ENCODE measurements at places on chromosomes 3 and 15.

GRCh38 chr3:139493826-139494385 lies 17.6 kb upstream of the RBP2 start:
- no peak overlapping the region for H3K27ac ChIP-seq
- no peaks in the 10 kb centered on the region for H3K36me3 ChIP-seq
- no peaks in the 10 kb centered on the region for H3K27me3 ChIP-seq

GRCh38 chr3:11717768-11718636 lies 74.3 kb upstream of the VGLL4 start:
- DNase-seq = no peak
- no peaks in the 10 kb centered on the region for H3K36me3 ChIP-seq
- peak overlapping the region; percentile 74 for H3K4me3 ChIP-seq
- no peaks in the 10 kb centered on the region for H3K27me3 ChIP-seq

DNA sequence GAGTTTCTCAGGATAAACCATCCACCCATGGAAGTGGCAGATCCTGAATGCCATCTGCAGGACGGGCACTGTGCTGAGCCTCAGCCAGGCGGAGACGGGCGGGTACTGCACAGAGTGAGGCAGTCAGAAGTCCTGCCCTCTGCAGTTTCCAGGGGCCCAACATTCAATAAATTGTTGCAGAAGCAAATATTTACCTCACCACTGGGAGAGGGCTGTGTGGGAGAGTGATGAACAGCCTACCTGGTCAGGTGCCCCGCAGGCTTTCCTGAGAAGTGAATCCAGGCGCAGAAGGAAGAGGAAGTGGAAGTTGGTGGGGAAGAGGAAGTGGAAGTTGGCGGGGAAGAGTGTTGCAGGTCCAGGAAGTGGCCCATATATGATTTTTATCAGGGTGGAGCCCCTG lies 100.8 kb downstream of the SLCO3A1 start:
- no peak for DNase-seq
- no peak overlapping the region for H3K4me3 ChIP-seq
- H3K27me3 ChIP-seq = no peaks in the 10 kb centered on the region

GRCh38 chr3:58272891-58273290 lies 33.2 kb upstream of the RPP14 start:
- no peaks in the 10 kb centered on the region for H3K4me1 ChIP-seq
- H3K36me3 ChIP-seq = peaks cover 5% of the 10 kb centered on the region
- H3K27me3 ChIP-seq = no peaks in the 10 kb centered on the region
- no peak overlapping the region for H3K27ac ChIP-seq
- no peak for DNase-seq

GRCh38 chr15:70833861-70834765 lies 19.8 kb downstream of the LARP6 start:
- H3K4me1 ChIP-seq = no peaks in the 10 kb centered on the region
- H3K36me3 ChIP-seq = no peaks in the 10 kb centered on the region
- no peak for DNase-seq
- H3K27ac ChIP-seq = no peak overlapping the region

DNA sequence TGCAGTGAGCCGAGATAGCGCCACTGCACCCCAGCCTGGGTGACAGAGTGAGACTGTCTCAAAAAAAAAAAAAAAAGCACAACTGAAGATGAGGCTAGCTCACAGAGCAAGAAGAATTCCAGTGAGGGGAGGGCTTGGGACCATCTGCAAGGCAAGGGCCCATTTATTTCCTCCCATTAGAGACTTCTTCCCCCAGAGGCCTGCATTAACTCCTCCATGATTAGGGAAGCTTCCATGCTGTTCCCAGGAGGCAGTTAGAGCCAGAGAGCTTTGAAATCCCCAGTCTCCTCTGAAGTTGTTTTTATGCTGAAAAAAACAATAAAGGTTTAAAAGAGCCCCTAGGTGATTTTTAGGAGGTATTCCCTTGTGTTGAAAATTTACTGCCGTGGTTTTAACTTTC lies 54.3 kb upstream of the ADCY5 start:
- no peaks in the 10 kb centered on the region for H3K36me3 ChIP-seq
- no peak for DNase-seq
- no peak overlapping the region for H3K4me3 ChIP-seq
- no peaks in the 10 kb centered on the region for H3K4me1 ChIP-seq
- no peaks in the 10 kb centered on the region for H3K27me3 ChIP-seq

DNA sequence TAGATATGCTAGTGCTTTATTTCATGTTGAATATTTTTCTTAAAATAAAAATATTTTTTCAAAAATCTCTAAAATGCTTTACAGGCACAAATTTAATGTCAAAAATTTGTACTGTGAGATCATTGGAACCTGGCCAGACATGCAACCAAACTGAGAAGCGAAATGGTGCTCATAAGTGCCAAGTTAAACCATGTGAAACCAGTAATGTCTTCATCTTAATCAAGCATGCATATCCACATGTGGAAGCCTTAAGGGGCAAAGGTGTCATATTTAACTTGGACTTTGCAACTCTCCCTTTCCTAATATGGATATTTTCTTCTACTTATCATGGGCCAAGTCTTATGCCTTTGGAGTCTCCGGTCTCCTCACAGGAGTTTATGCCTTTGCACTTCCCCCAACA lies 208.9 kb upstream of the COL8A1 start:
- no peaks in the 10 kb centered on the region for H3K36me3 ChIP-seq
- H3K4me1 ChIP-seq = no peaks in the 10 kb centered on the region
- no peaks in the 10 kb centered on the region for H3K27me3 ChIP-seq

- no peaks in the 10 kb centered on the region for H3K36me3 ChIP-seq
- peak overlapping the region; percentile 53 for H3K27ac ChIP-seq
- no peaks in the 10 kb centered on the region for H3K27me3 ChIP-seq
- peaks cover 14% of the 10 kb centered on the region for H3K4me1 ChIP-seq
- peak overlapping the region; percentile 68 for H3K4me3 ChIP-seq
These were observed 423 bp downstream of the CHAC1 start for GRCh38 chr15:40953713-40954074.

- no peaks in the 10 kb centered on the region for H3K27me3 ChIP-seq
- no peaks in the 10 kb centered on the region for H3K4me1 ChIP-seq
- H3K36me3 ChIP-seq = peaks cover 58% of the 10 kb centered on the region
- H3K27ac ChIP-seq = no peak overlapping the region
- no peak overlapping the region for H3K4me3 ChIP-seq
These were observed 73.0 kb downstream of the UQCC5 start for GRCh38 chr3:52609316-52609815.

- H3K4me1 ChIP-seq = no peaks in the 10 kb centered on the region
- H3K4me3 ChIP-seq = no peak overlapping the region
- H3K27me3 ChIP-seq = no peaks in the 10 kb centered on the region
- no peak overlapping the region for H3K27ac ChIP-seq
- no peak for DNase-seq
- H3K36me3 ChIP-seq = no peaks in the 10 kb centered on the region
These were observed 29.6 kb upstream of the RBP2 start for GRCh38 chr3:139505829-139506386.

GRCh38 chr3:192433704-192434103 lies 293.6 kb downstream of the FGF12 start:
- H3K27me3 ChIP-seq = no peaks in the 10 kb centered on the region
- H3K4me1 ChIP-seq = no peaks in the 10 kb centered on the region
- H3K36me3 ChIP-seq = no peaks in the 10 kb centered on the region
- no peak overlapping the region for H3K27ac ChIP-seq
- DNase-seq = no peak

DNA sequence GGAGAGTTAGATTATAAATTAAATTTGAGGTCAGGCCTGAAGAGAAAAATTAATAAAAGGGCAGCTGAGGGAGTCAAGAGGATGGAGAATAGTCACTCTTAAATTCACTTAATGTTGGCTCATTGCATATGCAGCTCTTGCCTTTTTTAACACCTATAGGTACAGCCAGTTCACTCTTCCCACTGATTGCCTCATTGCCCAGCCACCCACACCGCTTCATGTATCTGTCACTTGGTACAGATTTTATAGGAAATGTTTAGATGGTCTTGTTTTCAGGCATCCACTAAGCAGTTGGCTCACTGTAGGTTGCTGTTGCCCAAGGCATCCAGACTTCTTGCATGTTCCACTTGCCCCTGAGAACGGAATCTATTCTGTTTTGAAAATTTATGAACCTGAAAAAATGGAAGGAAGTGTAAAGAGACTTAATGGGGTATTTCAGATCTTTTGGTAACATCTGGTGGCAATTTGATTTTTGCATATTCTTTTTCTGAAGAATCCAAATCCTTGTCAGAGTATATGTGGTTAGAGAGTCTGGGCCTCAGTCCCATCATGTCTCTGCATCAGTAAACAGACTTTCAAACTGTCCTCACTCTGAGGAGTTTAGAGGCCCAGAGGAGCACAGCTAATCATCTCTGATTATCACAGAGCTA lies 151.9 kb downstream of the RBPMS2 start:
- no peaks in the 10 kb centered on the region for H3K36me3 ChIP-seq
- H3K4me3 ChIP-seq = peak overlapping the region; percentile 46
- DNase-seq = no peak

- H3K27ac ChIP-seq = no peak overlapping the region
- DNase-seq = no peak
- no peaks in the 10 kb centered on the region for H3K36me3 ChIP-seq
- H3K4me3 ChIP-seq = no peak overlapping the region
- no peaks in the 10 kb centered on the region for H3K4me1 ChIP-seq
These were observed 14.8 kb downstream of the ANXA2 start for GRCh38 chr15:60382773-60383674.

DNA sequence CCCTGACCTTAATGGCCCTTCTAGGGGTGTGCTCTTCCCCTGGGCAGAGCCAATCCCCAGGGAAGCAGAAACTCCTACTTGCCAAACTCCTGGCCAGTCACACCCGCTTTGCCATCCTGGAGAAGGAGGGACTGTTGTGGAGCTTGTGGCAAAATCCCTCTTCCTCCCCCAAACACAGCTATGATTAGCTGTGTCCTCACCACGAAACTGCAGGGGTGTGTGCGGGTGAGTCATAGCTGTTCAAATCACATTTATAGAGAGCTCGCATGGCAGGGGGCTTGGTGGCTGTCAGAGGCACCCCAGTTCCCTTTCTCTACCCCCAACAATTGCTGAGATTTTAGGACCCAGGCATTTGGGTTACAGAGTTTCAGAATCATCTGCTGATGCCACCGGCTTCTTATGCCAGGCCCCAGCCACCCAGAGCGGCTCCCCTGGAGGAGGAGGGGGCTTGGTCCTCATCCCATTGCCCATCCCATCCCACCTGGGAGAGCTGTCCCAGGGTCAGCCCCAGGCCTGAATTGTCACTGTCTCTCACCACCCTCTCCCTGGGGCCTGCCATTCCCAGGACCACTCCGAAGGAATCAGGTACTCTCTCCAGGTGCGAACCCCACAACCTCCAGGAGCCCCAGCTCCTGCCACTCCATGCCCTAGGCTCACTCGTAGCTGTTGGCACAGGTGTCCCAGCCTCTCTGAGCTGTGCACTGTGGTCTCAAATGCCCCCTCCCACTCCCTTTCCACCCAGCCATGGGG lies 28.8 kb upstream of the MAGEF1 start:
- no peaks in the 10 kb centered on the region for H3K27me3 ChIP-seq
- no peaks in the 10 kb centered on the region for H3K4me1 ChIP-seq
- no peak for DNase-seq
- no peaks in the 10 kb centered on the region for H3K36me3 ChIP-seq
- no peak overlapping the region for H3K27ac ChIP-seq

DNA sequence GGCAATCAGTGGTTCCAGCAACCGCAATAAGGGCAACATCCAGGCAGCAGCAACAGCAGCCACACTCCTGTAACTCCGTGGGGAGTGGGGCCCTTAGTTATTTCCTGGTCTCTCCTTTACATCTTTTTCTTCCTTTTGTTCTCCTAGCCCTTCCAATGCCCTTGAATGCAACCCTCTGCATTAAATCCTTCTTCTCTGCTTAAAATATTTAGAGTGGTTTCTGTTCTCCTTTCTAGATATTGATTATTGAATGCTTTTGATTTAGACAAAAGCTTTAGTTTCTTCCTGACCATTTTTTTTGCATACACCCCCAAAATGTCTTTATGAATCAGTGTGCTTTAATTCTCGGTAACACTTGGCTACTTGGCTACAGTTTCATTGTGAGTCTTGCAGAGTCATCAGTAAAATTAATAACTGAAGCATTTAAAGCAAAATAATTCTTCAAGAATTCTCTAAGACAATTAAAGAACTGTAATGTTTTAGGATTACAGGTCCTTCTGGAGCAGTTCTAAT lies 586.1 kb downstream of the MECOM start:
- no peaks in the 10 kb centered on the region for H3K4me1 ChIP-seq
- no peak for DNase-seq
- no peaks in the 10 kb centered on the region for H3K27me3 ChIP-seq
- H3K4me3 ChIP-seq = no peak overlapping the region
- H3K36me3 ChIP-seq = no peaks in the 10 kb centered on the region
- H3K27ac ChIP-seq = no peak overlapping the region

- no peaks in the 10 kb centered on the region for H3K4me1 ChIP-seq
- no peak overlapping the region for H3K4me3 ChIP-seq
- no peaks in the 10 kb centered on the region for H3K27me3 ChIP-seq
- no peak overlapping the region for H3K27ac ChIP-seq
- peaks cover 4% of the 10 kb centered on the region for H3K36me3 ChIP-seq
- DNase-seq = no peak
These were observed 67.0 kb downstream of the SETD2 start for GRCh38 chr3:47096959-47097358.

GRCh38 chr15:63318344-63318743 lies 40.9 kb downstream of the APH1B start:
- DNase-seq = no peak
- no peak overlapping the region for H3K4me3 ChIP-seq
- H3K36me3 ChIP-seq = no peaks in the 10 kb centered on the region

- H3K27ac ChIP-seq = no peak overlapping the region
- no peaks in the 10 kb centered on the region for H3K27me3 ChIP-seq
- no peak for DNase-seq
These were observed 3.3 kb downstream of the SHISA5 start for GRCh38 chr3:48500656-48501055.

DNA sequence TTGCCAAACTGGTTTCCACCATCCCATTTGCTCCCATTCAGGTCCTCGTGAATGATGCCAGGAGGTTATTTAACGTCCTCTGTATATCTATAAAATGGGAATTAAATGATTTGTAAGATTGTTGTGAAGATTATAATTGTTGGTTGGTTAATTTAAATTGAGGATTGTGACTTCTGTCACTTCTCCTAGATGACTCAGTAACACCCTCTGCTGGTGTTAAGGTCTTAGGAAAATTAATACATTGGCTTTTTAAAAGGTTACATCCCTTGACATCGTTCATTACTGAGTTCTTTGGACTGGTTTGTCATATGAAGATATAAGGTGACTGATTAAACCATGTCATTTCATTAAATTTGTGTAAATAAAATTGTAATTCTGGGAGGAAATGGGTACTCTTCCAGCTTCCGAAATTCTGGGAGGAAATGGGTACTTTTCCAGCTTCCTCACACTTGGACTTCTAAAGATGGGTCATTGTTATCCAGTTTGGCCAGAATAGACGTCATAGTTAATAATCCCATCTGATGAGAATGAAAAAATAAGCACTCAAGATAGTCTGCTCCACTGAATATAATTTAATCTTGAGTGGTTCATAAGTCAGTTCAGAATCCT lies 33.3 kb upstream of the PAQR5 start:
- no peaks in the 10 kb centered on the region for H3K4me1 ChIP-seq
- no peak overlapping the region for H3K4me3 ChIP-seq

DNA sequence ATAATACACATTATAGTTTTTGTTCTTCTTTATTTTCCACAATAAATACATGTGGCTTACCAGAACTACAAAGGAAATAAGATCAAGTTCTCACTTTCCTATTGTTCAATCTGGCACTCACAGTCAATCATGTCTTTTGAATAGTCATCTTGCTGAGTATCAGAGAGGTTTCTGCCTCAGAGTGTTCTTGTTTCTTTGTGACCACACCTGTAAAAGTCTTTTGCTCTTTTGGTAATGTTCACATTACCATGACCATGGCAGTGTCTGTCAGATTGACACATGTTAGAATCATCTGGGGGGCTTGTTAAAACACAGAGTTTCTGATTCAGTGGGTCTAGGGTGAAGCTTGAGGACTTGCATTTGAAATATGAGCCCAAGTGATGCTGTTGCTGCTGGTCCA lies 135.0 kb downstream of the SATB1 start:
- no peaks in the 10 kb centered on the region for H3K4me1 ChIP-seq
- no peak overlapping the region for H3K27ac ChIP-seq
- no peaks in the 10 kb centered on the region for H3K27me3 ChIP-seq
- no peak overlapping the region for H3K4me3 ChIP-seq
- no peaks in the 10 kb centered on the region for H3K36me3 ChIP-seq
- DNase-seq = no peak
